Femur (tissue), 1 donor: ENCODE measurements at places on chromosomes 2 and 18.

- DNase-seq: no peak
Observed at GRCh38 chr18:9786631-9787030, 78.5 kb downstream of the RAB31 start.

DNA sequence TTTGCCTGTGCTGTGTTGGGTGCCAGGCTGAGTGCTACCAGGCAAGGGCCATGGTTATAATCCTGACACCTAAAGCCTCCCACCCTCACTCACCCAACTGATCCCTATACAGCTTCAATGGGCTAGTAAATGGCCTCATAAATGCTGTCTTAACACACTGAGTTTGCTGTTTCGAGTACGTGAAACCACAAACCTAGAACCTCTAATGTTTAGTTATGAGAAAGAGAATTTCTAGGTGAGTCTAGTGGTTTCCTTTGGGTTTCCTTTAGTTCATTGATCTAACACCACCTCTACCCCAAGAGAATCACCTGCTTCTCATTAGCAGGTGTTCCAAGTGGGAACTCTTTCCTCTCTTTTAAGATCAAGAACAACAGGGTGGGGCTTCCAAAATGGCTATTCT, 172.0 kb downstream of the MC4R start:
- DNase-seq: no peak

DNA sequence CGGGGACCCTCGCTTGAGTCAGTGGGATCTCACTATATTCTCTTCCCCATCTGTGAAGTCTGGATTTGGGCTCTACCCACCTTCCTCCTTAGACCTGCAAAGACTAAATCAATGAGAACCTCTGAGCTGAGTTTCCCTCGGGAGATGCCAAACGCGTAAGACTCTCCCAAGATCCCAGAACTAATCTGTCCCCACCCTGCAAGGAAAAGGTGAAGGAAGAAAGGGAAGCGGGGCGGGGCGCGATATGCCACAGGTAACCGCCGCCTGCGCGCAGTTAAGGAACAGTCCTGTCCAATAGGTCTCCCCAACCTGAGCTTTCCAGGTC, 780 bp downstream of the SRD5A2 start:
- DNase-seq: no peak

DNA sequence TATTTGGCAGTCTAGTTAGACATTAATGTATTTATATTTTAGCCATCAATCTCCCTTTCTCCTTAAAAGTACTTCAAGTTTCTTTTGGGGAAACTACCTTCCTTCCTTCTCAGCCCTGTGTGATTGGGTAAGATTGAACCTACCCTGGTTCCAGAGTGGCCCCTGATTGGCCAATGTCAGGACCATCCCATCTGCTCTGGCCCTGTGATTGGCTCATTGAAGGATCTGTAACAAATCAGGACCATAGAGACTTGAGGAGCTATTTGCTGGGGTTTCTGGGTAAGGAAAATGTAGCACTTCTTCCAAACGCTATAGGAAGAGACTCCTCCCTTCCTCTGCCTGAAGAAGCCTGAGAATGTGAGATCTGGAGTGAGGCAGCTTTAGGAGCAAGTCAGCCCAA, 59.3 kb downstream of the AQP4 start:
- no peak for DNase-seq

- DNase-seq: no peak
Observed at GRCh38 chr2:178250429-178250828, 56.1 kb downstream of the OSBPL6 start.

- no peak for DNase-seq
Observed at GRCh38 chr2:241900251-241901017, 30.9 kb downstream of the RTP5 start.

DNA sequence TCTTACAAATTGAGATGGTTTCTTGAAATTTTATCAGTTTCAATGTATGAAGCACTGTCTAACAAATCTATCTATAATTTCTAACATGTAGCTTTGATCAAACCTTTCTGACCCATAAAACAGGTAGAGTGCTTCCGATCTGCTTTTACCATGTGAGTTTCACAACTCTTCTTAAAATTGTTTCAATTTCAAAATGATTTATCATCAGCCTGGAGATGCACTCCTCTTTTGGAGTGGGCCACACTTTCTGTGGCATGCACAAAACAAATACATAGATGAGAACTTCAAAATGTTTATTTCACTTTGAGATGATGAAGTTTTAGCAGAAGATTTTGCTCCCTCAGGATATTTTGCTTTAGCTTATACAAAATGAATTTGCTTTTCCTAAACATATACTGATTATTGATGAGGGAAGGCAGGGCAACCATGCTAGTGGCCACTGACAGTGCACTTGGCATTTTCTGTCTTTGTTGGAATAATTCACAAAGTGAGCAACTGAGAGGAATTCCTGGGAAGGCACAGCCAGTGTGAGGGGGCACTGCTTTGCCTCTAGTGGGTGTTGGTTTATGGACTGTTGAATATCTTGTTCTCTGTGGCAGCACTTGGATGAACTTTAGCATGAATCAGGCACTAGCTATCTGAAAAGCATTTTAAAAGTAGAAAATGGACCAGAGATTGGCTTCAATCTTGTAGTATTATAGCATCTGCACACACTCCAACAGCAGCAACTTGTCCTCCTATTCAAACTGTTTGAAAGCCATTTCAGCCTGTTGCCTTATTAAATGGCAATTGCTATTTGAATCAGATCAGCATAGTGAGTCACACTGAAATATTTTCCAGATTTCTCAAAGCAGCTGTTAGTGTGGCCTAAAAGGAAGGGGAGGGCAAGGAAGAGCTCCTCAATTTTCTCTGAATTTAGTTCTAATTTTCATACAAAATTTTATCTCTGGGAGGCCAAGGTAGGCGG, 193.2 kb downstream of the CCDC85A start:
- DNase-seq: no peak

- peak; percentile 48 for DNase-seq
Observed at GRCh38 chr2:73985308-73986084, 786 bp downstream of the TET3 start.

DNA sequence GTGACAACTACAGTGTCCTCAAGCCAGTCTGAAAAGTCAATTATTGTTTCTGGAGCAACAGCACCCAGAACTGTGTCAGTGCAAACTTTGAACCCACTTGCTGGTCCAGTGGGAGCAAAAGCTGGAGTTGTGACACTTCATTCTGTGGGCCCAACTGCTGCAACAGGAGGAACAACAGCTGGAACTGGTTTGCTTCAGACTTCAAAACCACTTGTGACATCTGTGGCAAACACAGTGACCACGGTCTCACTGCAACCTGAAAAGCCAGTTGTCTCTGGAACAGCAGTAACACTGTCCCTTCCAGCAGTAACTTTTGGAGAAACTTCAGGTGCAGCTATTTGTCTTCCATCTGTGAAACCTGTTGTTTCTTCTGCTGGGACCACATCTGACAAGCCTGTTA, 59.8 kb downstream of the TAF4B start:
- DNase-seq: no peak

DNA sequence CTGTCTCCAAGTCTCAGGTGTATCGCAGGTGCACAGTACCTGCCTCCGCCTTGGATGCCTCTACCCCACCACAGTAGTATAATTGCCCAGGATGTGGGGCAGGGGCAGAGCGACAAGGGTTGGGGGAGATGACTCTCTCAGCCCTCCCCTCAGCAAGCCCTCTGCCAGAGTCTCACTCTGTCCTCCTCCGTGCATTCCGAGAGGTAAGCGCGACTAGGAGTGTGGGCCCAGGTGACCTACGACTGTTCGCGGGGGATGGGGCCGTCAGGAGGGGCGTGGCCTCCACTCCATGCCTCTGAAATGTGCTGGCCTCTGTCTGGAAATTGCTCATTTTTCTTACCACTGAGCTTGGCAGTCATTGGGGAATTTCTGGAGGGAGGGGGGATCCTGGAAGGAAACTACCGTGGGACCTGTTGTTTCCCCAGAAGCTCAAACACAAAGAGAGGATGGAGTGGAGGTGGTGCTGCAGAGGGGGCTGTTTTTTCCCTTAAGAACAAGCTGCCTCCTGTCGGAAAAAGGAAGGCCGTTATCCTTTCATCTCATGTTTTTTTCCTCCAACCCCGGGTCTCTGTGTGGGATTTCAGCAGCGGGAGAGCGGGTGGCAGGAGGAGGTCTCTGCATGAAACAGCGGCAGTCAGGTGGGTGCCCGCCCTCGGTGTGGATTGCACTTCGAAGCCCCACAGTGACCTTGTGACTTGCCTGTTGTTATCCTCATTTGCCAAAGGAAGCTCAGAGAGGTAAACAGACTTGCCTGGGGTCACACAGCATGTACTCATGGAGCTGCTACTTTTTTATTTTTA, 13.0 kb upstream of the RALB start:
- peak; percentile 84 for DNase-seq

DNA sequence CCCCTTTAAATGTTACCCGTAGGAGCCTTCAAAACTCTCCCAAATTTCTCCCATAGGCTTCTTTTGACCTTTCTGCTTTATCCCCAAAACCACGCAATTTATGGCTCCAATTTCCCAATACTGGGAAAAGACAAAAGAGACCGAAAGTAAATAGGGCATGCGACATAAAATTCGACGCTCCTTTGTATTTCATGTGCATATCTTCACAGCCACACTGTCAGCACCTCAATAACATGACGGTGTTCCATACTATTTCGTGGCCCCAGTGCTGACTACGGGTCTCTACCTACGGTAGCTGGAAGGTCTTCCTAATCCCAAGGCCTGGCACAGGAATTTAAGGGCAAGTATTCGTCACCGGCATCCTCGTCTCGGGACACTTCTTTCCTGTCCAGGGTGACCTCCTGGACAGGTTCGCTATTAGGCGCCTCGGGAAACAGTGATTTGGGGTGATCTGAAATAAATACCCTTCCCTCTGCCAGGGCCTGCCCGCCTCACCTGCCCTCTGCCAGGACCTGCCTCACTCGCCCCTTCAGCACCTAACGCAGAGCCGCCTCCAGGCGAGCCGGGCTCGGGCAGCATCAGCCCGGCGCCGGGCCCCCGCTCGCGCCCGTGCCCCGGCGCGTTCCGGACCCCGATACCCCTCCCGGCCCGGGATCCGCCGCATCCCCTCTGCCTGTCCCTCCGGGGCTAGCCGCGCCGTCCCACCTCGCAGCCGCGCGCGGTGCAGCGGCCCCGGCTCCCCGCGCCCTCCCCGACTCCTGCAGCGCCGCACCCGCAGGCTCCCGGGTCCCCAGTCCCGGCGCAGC, 680 bp downstream of the DTNB start:
- peak; percentile 55 for DNase-seq

- no peak for DNase-seq
Observed at GRCh38 chr2:26892133-26892532, 44.2 kb downstream of the DPYSL5 start.

- DNase-seq: no peak
Observed at GRCh38 chr2:72078773-72079172, 68.9 kb downstream of the CYP26B1 start.

GRCh38 chr2:38835015-38835601, 40.6 kb downstream of the DHX57 start:
- no peak for DNase-seq

DNA sequence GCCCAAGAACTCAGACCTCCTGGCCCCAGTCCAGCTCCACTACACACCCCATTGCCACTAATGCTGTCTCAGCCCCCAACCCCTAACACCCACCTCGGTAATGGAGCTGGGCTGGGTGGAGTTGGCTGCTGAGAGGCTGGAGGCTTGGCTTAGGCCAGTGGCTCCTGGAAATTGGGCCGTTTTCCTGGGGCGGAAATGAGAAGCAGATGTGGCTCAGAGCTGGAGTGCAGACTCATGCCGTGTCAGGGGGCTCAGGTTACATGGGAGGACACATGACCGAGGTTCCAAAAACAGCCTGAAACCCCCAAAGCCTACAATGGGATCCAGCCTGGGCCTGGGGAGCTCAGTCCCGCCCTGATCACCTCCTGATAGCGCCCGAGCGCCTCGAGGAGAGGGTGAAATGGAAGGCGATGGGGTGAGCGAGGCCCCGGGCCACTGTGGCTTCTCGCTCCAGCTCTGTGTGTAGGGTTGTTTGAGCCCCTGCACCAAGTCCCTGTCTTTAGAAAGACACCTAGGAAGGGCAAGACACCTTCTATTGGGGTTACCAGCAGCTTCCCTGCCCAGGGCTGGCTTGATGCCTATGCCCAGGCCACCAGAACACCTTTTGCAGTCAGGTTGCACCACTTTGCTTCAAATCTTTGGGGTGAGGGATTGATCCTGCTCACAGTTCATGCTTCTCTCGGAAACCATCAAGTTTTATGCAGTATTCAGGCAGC, 175.7 kb upstream of the HAAO start:
- DNase-seq: peak; percentile 96
